ENCODE measurements at places on chromosomes 7 and 10. TPM values are rescaled to one million over a fixed set of nuclear protein-coding genes. Genes with fewer than 3 reads are reported as not detected.
A peak's percentile ranks its signal among the peaks of the same experiment; 100 is the strongest.

GRCh38 chr10:130481076-130481930, 345.1 kb downstream of the GLRX3 start:
- DNase-seq = peak; percentile 48

DNA sequence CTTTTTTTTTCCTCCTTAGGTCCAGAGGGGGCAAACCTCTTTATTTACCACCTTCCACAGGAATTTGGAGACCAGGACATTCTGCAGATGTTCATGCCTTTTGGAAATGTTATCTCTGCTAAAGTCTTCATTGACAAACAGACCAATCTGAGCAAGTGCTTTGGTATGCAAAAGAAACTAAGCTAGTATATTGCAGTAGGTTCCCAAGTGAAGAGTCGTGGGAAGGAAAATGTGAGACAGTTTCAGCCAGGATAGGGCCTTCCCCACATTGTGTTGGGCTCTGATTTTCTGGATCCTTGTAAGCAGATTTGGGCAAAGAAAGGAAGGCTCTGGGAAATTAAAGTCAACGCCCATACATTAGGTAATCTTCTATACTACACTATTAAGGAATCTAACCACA, 285.6 kb downstream of the USP6NL start:
- no peak for DNase-seq

- DNase-seq = no peak
Measured at GRCh38 chr7:144775749-144776148, 60.1 kb downstream of the TPK1 start.

DNA sequence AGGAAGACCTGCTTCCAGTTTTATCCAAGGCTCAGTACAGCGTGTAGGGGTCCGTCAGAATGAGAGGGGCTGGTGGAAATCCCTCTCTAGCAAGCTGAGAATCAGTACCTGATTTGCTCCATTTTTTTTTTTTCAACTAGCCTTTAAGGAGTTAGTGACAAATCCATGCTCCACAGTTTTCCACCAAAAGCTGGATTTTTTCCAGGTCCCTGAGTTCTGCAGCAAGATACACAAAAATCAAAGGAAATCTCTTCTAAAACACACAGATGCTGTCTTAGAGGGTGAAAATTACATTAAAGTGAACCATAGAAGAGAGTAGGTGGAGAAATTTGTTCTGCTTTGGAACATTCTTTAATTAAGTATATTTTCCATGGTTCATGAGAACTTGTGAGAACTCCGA, 30.4 kb downstream of the MDFIC start:
- DNase-seq = no peak

Gene FAM25A
- not detected for total RNA-seq

DNA sequence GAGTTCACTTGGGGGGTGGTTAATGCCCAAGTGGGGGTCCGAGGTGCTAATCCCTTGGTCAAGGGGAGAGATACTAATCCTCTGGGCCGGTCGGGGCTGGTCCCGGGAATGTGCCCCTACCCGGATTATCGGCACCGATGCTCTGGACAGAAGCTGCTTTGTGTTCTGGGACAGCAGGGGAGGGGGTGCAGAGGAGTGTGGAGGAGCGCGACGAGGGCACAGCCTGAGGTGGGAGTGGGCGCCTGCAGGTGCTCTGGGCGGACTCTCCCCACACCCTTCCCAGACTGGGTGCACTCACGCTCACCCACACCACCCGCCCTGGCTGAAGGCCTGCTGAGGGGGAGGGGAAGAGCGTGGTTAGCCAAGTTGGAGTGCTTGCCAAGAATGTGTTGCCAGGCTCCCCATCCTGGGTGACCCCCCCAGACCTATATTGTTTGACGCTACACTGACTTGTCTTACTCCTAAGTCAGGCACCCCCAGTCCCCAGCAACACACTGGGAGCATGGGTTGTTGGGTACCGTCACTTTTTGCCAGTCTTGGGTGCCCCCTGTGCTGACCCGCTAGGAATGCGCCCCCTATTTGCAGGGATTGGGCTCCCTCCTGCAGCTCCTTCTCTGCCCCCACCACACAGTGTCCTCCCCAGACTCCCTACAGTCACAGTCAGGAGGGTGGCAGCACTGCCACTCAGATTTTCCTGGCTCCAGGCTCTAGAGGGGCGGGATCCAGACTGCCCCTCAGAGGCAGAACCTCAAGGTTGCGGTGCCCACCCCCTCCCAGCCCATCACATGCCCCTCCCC, 1.2 kb downstream of the SLC4A2 start:
- no peak for DNase-seq

DNA sequence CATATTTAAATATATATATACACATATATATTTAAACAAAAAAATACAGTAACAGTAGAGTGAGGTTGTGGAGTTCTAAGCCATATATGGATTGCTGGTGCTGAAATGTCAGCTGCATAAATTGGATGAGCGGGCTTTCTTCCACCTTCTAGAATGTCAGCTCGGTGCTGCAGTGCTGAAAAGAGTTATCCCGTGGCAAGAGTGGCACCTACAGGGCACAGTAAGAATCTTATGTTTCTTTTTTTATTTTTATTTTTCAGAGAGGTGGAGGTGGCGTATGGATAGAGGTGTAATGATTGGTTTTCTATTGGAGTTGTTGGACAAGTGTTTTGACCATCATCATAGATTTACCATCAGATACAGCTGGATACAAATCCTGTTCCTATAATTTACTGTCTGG, 86.2 kb upstream of the DYNC1I1 start:
- no peak for DNase-seq

GRCh38 chr10:43083764-43084163, 6.9 kb downstream of the RET start:
- no peak for DNase-seq

Gene URGCP
- total RNA-seq = 29.4 TPM

Gene IL15RA
- 125 TPM for total RNA-seq

DNA sequence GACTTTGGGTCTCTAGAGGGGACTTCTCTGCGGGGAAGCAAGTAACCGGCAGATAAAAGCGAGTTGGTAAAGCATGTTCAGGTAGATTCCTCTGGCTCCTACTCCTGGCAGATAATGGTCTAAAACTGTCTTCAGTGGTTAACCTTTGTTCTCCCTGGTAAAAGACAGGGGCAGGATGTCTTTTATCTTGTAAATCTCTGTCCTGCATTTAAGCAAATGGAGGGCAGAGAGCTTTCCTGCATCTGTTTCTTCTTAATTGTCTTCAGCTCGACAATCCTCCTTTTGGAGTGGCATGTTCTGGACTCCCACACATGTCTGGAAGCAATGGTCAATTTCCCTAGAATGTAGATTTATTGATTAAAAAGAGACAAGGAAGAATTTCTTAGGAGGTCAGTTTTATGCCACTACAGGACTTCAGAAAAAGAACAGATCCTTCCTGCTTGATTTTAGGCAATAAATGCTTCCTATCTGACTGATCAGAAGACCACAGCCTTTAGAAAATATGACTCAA, 16.6 kb downstream of the C7orf33 start:
- no peak for DNase-seq

GRCh38 chr7:24896031-24896501, 83.9 kb downstream of the OSBPL3 start:
- DNase-seq = no peak

DNA sequence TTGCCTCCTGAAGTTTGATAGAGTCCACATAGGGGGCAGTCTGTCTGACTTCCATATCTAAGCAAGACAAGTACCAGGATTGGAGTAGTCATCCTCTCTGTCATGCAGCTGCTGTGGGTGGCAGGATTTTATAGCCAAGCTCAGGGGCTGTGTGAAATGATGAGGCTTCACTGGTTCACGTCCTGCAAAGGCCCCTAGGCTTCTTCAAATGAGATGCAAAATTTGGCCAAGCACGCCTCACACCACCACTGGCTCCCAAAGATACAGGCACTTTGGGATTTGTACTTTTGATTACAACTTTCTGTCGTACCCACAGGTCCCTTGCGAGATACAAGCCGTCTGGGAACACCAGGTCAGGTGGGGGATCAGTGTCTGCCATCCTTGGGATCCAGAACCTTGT, 67.1 kb downstream of the WDFY4 start:
- no peak for DNase-seq

- DNase-seq = no peak
Measured at GRCh38 chr7:154987571-154987970, 15.4 kb downstream of the PAXIP1 start.

DNA sequence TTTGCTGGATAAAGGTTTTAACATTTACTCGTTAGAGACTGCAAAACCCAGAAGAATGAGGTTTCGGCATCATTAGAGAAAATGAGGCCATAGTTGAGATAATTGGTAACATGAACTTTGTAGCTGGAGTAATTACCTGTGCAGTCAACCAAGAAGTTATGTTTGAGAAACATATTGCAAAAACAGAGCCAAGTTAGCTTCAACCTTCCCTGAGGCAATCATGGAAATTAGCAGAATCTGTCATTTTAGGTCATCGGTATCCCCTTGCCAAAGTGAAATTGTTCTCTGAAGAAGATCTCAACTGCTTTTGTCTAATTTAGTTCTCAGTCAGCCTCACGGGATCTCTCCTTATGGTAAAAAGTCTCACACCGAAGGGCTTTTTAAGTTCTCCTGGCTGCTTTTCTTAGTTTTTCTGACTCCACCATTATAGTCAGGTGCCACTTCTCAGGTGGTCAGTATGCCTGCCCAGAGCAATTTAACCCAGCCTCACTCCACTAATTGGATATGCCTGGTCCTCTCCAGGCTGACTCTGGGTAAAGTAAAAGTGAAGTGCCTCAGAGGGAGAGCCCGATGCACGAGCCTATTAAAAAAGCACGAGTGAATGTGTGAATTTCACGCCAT, 52.5 kb downstream of the NRCAM start:
- no peak for DNase-seq

DNA sequence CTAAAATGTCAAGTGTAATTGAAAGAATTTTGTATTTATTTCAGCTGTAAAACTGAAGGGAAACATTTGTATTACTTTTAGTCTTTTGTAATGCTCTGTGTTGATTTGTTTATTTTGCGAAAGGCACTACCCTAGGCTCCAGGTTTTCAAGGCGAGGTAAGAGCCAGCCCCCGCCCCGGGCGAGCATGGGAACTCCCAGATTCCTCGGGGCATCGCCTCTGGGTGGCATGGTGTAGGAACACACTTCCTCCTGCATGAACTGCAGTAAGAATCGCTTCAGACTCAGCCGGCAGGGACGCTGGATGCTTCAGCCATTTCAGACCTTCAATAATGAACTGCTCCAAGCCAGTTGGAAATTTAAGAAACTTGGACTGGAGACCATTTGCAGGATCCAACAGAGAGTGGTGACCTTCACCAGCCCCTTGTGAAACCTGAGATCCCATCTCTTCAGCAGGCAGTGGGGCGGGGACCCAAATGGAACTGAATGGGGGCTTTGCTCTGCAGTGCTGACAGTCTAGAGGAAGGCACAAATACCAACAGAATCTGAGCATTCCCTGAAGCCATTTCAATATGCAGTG, 544.3 kb upstream of the MGMT start:
- DNase-seq = no peak

Gene SPAM1
- not detected for total RNA-seq

DNA sequence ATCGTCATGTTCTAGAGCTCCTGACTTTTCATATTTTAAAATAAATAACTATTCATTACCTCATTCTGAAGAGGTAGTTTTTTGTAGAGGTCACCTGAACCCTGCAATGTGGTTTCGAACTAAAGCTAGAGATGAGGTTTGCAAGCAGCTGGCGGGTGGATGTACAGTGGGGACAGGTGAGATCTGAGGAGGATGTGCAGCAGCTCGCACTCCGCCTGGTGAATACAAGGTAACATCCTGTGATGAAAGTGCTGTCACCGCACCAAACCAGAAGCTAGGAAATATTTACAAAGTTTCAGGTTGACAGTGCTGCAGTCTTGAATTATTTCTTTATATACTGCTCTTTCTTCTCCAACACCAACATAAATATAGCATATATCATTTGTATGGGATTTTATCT, 26.5 kb downstream of the NDUFB2 start:
- DNase-seq = no peak

Gene MSS51
- 4.4 TPM for total RNA-seq

DNA sequence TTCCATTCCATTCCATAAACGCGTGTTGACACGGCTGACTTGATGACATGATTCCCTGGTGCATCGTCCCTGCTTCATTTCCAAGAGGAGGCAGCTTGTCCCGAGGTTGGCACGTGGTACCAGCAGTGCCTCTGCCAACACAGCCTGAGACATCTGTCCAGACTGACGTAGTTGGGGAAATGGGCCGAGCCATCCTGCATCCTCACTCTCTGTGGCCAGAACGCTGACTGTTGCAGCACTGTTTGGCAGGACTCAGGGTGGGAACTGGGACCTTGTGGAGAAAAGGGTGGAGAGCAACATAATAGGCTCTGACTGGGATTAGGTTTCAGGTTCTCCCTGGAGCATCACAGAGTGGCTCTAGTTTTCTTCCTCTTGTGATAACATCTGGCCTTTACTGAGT, 118.6 kb upstream of the BTBD16 start:
- no peak for DNase-seq

GRCh38 chr10:21732067-21732772, 198.2 kb downstream of the MLLT10 start:
- peak; percentile 62 for DNase-seq

Gene FAM131B
- total RNA-seq = 2.9 TPM

Measured in natural killer cell treated with Interleukin-12 subunit alpha and Interleukin-12 subunit beta and Interleukin-15 and Interleukin-18, amount 100 ng/mL, for 72 hours (primary cell).